ENCODE measurements at places on chromosomes 5 and 9.

DNA sequence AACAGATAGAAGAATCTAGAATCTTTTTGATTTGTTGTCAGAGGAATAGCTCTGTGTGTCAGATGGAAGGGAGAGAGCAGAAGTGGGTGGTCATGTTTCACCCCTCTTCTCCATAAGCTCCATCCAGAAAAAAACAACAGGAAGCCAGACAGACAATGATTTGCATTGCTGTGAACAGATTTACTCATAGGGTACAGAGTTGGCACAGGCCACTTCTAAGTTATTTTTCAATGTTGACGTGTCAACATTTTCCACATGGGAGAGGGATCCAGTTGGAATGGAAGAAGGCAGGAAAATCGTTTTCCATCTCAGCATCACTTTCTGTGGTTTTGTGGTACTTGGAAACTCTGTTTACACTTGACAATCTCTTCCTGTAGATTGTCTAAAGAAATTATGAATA lies 86.7 kb downstream of the INSYN2B start:
- DNase-seq = no peak

DNA sequence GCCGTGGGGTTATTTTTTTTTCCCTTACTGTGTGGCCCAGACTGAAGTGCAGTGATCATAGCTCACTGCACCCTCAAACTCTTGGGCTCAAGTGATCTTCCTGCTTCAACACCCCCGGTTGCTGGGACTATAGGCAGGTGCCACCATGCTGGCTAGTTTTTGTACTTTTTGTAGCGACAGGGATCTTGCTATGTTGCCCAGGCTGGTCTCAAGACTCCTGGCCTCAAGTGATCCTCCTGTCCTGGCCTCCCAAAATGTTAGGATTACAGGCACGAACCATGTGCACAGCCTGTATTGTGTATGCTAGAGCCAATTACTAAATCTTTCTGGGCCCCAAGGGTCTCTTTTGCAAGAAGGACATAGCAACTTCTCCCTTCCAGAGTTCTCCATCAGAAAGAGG lies 23.1 kb downstream of the GALNT10 start:
- no peak for DNase-seq

DNA sequence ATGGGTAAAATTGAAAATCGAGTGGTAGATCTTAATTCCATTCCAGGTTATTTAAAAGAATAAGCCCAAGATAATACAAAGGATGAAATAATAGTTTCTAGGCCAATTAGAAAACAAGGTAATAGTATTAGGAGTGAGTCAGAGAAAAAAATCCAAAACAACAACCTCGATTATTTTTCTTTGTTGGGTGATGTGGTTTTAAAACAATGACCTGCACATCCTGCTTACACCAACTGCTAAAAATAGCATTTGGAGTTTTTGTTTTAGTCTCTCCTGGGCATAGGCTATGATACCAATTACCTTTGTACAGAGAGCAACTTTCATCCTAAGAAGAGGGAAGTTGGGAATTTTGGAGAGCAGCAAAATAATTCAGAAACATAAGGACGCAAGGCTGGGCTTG lies 101.7 kb upstream of the MYO10 start:
- no peak for DNase-seq

- peak; percentile 70 for DNase-seq
Observed at GRCh38 chr5:53779541-53779981, 219.1 kb downstream of the NDUFS4 start.

- no peak for DNase-seq
Observed at GRCh38 chr9:14893280-14893679, 16.9 kb downstream of the FREM1 start.

- no peak for DNase-seq
Observed at GRCh38 chr5:145829708-145830361, 5.3 kb downstream of the PRELID2 start.

- peak; percentile 41 for DNase-seq
Observed at GRCh38 chr9:2229109-2229721, 214.1 kb downstream of the SMARCA2 start.

DNA sequence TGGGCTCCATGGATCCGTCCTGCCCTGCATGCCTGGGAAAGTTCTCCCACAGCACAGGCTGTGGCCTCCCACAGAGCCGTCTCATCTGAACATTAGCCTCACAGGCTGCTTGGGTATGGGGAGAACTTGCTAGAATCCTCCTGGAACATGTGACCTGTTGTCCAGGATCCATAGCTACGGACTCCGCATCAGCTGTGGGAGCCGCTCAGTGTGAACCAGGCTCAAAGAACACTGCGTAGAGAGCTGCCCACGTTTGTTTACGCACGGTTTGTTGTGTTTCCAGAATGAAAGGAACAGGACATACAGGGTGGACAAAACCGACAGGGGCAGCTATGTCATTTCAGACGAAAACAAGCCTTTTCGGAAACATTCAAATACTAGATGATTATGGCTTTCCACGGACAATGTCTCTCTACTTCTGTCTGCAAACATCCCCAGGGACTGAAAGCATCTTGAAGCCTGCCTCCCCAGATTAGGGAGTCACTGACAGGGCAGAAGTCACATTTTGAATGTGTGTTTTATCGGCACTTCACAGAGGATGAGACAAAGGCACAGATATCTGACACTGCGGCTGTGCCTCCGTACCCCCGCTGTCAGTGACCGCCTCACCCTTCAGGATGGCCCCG lies 390.3 kb downstream of the GADD45G start:
- no peak for DNase-seq

All from GM12865 (cell line).